ENCODE measurements at places on chromosomes 7 and 10. TPM values are rescaled to one million over a fixed set of nuclear protein-coding genes. Genes with fewer than 3 reads are reported as not detected.

DNA sequence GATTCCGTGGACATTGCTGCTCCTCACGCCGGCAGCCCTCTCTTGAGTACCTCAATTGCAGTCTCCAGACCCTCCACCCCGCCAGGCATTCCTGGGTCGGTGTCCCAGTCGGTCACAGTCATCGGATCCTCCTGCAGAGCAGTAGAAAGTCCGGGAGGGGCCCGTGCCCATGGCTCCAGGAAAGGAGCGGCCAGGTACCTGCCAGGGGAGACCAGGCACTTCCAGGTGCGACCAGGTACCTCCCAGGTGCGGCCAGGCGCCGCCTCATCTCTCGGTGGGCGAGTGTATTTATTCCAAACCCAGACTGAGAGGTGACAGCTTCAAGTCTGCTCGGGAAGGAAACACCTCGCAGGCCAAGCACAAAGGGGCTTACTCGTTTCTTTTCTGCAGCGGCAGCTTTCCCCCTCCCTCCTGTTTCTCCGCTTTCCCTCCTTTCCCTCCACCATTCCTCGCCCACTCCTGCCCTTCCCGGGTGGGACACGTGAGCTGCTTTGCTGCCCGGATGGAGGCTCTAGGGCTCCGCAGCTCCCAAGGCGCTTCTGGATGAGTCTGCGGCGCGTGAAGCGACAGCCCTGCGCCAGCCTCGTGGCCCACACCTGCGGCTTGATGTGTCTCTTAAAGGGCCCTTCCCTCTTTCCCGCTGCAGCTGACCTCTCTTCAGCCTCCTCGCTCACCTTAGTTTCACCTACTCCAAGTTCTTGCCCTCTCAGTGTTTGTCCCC, 39.4 kb upstream of the AGK start:
- no peak for DNase-seq

DNA sequence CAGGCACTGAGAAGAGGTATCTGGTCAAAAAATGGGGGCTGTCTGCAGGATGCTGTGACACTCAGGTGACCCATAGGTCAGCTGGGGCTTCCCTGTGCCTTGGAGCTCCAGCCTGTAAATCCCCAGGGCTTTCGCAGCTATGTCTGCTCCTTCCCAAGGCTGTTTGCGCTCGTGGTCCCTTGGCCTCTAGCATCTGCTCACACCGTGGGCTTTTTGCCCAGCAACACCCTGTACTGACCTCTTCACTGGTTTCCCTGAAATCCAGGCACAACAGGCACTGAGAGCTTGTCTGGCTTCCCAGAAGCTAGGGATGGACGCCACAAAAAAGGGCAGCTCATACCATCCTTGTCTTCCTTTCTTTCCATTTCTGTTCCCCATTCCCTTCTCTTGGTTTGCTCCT, 280.3 kb upstream of the HABP2 start:
- no peak for DNase-seq

GRCh38 chr10:31768467-31768866, 160.2 kb downstream of the ARHGAP12 start:
- peak; percentile 57 for DNase-seq

DNA sequence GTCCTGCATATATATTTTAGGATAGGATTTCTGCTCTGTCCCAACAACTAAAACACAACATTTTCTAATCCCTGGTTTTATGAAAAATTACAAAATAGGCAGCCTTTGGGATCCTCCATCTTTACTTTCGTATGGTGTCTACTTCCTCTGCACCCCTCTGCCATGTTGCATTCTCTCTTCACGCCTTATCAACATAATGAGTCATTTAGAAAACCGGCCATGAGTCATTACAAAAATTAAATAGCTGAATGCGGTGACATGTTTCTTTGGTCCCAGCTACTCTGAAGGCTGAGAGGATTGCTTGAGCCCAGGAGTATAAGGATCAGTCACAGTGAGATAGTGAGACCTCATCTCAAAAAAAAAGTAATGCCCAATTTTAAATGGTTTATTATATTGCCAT, 148.1 kb upstream of the CELF2 start:
- DNase-seq: peak; percentile 72

- DNase-seq: no peak
Observed at GRCh38 chr10:110612087-110612486, 32.0 kb upstream of the RBM20 start.

DNA sequence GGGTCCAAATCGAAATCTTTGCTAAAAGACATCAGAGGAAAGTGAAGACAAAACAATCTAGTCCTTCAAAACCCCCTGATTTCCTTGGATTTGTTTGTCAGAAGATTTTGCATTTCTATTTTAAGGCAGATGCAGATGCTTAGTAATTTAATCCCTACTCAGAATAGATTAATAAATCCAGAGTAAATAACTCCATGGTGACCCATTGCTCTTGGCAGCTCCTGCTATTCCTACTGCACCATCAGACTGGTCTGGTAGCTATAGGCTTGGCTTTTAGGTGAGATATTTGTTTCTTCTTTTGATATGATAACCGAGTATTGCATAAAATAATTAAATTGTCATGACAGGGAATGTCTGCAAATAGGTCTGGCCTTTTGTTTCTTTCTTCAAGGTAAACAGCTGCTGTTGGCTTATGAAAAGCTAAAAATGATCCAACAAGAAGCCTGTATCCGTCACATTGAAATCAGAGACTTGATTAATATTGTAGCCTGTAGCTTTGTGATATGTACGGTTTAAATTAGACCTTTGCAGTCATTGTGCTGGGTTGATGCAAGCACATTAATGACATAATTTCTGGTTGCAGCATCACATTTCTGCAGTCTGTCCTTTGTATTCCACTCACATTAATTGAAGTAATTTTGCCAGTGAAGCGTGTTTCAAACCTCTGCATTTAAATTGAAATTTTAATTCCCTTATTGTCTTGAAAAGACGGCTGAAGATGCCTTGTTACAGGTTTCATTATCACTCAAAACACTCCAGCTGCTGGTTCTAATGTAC, 40.7 kb downstream of the EXOC4 start:
- no peak for DNase-seq

DNA sequence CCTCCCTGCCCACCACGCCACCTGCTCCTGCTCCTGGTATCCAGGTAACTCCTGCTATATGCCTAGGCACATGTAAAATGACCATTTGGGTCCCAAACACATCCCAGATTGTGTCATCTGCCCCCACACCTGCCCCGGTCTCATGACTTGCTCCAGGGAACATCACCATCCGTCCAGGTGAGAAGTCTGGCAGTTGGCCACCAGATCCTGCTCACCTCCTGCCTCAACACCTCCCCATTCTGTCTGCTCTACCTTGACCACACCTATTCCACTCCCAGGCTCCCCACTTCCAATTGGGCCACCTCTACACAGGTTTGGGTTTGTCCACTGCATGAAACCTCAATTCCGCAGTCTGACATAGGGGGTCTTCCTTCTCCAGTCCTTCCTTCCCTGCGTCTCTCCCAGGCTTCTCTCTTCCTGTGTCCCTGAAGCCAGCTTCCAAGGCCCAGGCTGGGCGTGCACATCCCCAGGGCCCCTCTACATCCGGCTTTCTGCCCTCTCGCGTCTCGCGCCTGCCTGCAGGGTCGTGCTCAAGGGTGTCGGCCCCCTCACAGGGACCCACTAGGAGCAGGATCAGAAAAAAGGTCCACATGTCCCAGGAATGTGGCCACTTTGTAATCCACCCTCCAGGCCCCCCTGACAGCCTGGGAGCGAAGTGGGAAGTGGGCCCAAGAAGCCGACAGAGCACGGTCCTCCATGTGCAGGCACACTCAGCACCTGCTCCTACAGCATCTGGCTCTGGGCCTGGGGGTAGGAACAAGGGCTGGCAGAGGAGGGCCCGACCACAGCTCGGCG, 49.3 kb upstream of the DAGLB start:
- no peak for DNase-seq

GRCh38 chr7:2624293-2624886, 7.4 kb upstream of the TTYH3 start:
- no peak for DNase-seq

GRCh38 chr10:114823077-114823463, 1.5 kb downstream of the FHIP2A start:
- peak; percentile 8 for DNase-seq

GRCh38 chr10:122249991-122250750, 20.9 kb upstream of the BTBD16 start:
- DNase-seq: no peak

GRCh38 chr7:80259-81067, 111.9 kb upstream of the FAM20C start:
- DNase-seq: no peak

DNA sequence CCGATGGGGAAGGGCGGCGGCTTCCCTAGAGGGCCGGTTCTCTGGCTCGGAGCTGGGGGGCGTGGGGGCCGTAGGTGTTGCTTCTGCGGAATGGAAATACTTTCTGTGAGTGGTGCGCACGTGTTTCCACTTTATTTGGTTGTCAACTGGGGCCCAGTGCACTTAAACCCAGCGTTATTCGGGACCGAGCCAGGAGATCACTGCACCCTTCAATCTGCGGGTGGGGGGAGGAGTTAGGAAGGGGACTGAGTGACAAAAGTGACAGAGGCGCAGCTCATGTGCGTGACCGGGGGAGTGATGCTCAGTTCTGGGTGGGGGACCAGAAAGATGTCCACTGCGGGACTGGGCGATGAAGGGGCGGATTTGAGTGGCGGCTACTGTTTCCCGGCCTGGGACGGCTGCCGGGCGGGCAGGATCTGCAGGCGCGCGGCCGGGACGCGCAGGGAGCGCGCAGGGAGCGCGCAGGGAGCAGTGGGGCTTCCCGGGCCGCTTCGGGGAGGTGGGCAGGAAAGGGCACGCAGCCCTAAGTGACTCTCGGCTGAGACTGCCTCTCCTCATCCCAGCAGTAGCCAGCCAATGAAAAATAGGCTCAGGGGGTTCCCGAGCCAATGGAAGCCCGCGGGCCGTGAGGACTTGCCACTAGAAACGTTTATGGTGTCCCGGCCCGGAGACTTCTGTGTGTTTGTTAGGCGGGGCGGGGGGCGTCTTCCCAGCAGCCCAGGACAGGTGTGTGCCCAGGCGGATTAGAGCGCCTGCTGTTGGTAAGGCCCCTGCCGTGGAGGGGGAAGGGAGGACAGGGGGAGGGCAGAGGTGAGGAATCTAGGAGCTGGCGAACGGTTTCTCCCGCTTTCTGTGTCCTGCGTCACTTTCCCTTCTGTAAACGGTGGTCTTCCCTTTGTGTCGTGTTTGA, 54.3 kb upstream of the KDM7A start:
- no peak for DNase-seq

CYP17A1 gene
- not detected for total RNA-seq

CCSER2 gene
- total RNA-seq: 100 TPM

PDZD8 gene
- 29.2 TPM for total RNA-seq

EPDR1 gene
- total RNA-seq: 23.6 TPM

SH2D4B gene
- not detected for total RNA-seq

Measured in astrocyte (in vitro differentiated cells and primary cell).